Spleen (tissue), 13 donors: ENCODE measurements at places on chromosomes 12 and 14.
A peak's percentile ranks its signal among the peaks of the same experiment; 100 is the strongest.

DNA sequence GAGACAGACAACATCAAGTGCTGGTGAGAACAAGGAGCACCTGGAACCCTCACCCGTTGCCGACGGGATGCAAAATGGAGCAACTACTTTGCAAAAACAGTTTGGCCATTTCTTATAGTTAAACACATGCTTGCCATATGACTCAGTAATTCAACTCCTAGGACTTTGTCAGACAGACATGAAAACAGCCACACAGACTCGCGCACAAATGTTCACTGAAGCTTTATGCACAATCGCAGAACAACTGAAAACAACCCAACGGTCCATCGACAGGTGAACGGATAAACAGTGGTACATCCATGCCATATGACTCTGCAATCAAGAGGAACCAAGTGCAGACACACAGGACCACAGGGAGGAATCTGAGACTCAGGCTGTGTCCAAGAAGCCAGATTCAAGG is 30.8 kb downstream of the NCOR2 start:
- no peak for DNase-seq

DNA sequence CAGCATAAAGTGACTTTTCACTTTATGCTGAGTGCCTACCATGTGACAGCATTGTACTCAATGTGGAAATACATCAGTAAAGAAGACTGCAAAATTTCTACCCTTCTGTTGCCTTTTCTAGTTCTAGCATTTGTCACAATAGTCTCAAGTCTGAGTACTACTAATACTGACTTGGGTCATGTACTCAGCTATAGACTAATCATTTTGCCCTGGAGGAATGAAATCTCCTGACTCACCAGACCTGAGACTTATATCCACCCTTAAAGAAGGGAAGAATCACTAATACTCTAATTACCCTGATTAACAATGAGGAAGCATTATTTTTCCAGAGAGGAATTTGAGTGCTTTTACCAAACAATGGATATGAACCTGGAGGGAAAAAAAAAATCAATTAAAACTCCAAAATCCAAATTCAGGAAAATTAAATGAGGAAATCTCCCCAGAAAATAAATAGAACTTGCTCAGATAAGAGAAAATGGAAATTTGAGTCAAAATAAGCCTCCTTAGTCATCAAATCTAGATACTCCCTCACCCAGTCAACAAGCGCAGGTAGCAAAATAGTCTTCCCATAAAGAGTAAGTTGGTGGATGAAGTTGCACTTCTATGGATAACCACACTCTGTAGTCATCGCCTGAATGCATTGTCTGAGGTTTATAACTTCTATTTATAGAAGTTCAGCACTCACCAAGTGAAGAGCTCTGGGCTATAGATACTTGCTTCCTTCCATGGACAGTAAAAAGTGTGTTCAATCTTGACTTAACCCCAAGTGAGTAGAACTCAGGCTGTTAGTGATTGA is 386.6 kb downstream of the SYT1 start:
- no peak for DNase-seq

- peak; percentile 57 for DNase-seq
These were observed 1.9 kb upstream of the HOXC5 start for GRCh38 chr12:54030889-54031471.

DNA sequence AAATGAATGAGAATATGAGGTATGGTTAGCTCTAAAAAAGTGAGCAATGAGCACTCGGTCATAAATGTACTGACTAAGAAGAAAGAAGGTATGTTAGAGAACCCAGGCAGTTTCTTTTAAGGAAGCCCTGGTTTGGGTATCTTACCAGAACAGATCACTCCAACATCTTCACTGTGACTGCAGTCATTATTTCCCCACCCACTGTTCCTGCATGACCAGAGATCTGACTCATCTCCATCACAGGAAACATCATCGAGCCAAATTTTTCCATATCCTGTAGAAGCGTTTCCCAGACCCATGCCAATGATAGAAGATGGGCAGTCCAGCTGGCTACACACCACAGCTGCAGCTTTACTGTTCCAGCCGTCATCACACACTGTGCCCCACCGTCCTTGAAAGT is 48.0 kb downstream of the CD163L1 start:
- DNase-seq, result no peak

DNA sequence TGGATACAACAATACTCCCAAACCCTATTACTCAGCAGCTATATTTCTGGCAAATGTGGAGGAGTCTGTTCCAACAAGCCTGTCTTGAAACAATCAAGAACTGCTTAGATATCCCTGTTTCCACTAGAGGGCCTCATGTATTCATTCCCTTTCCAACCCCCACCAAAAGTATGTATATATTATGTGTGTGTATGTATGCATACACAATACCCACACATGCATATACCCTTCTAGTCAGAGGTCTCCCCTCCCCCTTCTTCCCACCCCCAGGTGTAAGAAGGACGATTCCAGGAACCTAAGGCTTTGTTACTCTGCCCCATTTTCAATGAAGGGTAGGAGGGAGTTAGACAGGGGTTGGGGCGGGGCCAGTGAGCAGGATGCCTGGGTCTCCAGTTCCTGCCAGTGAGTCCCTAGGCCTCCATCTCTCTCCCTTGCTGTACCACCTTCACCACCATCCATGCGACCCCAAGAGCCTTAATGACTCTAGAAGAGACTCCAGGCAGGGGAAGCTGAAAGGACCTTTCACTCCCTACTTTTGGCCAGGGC is at the start of gene DGKA:
Gene DGKA (plus strand): TSS at position 392 of the 546 bp plus-strand sequence. CDS start 5,342 bp downstream, outside the sequence.
- DNase-seq, result peak; percentile 90

GRCh38 chr12:55631733-55632132 is 5.0 kb upstream of the OR10P1 start:
- DNase-seq, result no peak

DNA sequence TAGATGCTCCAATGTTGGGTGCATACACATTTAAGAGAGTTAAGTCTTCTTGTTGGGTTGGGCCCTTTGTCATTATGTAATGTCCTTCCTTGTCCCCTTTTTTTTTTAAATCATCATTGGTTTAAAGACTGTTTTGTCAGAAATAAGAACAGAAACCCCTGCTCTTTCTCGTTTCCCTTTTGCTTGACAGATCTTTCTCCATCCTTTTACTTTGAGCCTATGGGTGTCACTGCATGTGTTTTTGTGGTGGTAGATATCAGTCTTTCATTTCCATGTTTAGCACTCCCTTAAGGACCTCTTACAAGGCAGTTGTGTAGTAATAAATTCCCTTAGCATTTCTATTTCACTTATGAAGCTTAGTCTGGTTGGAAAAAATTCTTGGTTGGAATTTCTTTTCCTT is 47.4 kb downstream of the RTN1 start:
- DNase-seq, result no peak

DNA sequence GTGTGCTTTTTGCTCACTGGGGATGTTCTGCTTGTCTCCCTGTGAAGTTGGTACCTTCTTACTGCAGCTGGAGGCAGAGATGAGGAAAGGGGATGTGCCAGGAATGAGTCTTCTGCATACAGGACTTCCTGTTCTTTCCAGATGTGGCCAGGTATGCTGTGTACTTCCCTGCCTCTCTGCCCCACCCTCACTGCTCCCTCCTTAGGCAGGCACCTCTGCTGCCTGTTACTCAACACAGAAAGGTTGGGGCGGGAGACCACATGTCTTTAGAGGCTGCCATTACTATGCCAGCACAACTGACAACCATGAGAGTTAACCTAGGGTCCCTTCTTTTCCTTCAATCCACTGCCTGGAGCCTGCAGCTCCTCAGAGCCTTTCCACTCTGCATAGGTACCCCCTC is 2.0 kb upstream of the OAS3 start:
- no peak for DNase-seq

DNA sequence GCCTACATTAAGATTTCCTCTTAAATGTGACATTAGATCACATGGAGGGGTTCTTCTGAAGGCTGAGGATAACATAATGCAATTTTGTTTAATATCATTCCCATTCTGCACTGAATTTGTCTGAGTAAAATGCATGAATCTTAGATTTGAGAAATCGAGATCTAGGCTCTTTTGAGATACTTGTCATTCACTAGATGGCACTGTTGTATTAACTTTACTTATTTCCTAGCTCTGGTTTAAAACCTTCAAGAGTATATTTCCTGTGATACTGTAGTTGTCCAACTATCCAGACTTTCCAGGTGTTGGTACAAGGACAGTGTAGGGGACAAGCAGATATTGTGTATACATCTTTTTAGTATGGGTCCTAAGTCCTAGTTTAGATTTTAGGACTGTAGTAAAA is 91.7 kb upstream of the SEL1L start:
- DNase-seq, result no peak

- no peak for DNase-seq
These were observed 13.6 kb upstream of the ETFBKMT start for GRCh38 chr12:31645924-31646323.

- DNase-seq, result no peak
These were observed 459.0 kb downstream of the DPF3 start for GRCh38 chr14:72434856-72435255.

DNA sequence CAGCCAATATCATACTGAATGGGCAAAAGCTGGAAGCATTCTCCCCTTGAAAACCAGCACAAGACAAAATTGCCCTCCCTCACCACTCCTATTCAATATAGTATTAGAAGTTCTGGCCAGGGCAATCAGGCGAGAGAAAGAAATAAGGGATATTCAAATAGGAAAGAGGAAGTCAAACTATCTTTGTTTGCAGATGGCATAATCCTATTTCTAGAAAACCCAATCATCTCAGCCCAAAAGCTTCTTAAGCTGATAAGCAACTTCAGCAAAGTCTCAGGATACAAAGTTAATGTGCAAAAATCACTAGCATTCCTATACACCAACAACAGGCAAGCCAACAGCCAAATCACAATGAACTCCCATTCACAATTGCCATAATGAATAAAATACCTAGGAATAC is 21.0 kb upstream of the ANP32D start:
- DNase-seq, result no peak

DNA sequence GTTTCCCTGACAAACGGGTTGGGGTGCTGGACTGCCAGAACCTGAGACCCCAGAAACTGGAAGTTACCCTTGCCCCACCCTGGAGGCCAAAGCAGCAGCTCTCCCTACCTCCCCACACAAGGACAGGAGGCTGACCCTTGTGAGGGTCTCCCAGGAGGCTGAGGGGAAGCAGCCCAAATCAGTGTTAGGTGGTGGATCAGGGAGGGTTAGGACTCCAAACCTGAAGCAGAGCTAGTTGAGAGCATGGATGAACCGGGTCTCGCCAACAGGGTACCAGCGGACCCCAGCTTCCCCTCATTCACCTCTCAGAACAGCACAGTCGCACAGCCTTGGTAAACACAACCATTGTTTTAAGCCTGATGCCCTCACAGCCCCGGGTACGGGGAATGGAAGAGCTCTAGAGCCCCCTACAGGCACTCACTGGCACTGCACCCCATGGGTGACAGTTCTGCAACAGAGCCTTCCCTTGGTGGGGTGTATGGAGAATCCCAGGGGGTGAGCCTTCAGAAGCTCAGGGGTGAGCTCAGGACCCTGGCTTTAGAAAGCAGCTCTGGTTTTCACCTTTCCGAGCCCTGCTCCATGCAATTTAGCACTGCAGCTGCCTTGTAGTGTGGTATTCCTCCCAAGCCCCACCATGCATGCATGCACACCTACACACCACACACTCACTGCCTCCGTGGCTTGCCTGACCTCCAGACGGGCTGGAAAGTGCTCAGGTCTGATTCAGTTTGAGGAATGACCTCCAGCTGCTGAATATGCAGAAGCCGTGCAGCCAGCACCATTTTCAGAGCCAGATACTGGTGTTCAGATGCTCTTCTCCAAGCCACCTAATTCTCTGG is 11.2 kb downstream of the ESRRB start:
- no peak for DNase-seq

DNA sequence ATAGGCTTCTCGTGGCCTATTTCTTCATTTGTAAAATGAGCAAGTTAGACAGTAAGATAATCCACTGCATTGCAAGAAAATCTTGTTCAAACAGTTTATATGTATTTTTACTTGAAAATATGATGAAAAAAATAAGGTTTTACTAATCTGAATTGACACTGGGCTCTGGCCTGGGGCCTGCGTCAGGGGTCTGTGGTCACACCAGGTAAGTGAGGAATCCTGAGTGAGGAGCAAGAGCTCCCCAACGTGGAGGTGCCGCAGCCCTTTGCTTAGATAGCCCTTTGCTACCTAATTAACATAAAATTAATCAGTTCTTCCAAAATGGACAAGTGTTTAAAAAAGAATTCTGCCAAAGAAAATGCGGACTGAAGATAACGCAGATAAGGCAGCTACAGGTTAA is 39.1 kb upstream of the STAB2 start:
- DNase-seq, result no peak

GRCh38 chr14:69327507-69327906 is 67.5 kb downstream of the GALNT16 start:
- DNase-seq, result peak; percentile 32

DNA sequence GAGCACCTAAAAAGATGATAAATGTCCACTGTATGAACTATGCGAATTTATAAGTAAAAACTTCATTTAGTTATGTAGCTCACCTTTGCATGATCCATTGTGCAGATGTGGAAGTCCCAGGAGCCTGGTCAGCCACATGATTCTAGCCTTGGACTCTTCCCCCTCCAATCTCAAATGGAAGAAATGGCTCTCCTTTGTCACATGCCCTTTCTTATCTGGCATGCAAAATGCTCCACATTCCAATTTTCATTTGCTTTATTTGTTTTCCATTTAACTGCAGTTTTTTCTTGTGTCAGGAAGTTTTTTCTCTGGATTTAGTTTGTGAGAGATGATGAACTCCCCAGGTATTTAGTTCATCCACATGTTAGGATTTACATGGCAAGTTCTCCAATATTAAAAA is 73.8 kb downstream of the DYRK2 start:
- no peak for DNase-seq

DNA sequence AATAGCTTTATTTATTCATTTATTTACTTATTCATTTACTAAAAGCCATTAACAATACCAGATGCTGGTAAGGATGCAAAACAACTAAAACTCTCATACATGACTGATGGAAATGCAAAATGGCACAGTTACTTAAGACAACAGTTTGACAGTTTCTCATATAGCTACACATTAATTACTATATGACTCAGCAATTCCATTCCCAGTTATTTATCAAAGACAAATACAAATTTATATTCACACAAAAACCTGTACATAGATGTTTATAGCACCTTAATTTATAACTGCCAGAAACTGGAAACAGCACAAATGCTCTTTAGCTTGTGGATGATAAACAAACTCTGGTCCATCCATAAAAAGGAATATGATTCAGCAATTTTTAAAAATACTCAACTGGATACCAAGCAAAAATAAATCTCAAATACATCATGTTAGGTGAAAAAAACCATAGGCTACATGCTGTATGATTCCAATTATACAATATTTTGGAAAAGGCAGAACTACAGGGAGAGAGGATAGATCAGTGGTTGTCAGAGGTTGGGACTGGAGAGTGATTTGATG is 37.9 kb upstream of the ST8SIA1 start:
- DNase-seq, result no peak

GRCh38 chr14:57747036-57747435 is 118.9 kb downstream of the SLC35F4 start:
- DNase-seq, result no peak
